ENCODE measurements at places on chromosomes 13 and 19.

- DNase-seq, result peak; percentile 72
Observed at GRCh38 chr13:50125554-50126262, 110.5 kb downstream of the KCNRG start.

- DNase-seq, result no peak
Observed at GRCh38 chr19:5200844-5201243, 139.8 kb downstream of the PTPRS start.

DNA sequence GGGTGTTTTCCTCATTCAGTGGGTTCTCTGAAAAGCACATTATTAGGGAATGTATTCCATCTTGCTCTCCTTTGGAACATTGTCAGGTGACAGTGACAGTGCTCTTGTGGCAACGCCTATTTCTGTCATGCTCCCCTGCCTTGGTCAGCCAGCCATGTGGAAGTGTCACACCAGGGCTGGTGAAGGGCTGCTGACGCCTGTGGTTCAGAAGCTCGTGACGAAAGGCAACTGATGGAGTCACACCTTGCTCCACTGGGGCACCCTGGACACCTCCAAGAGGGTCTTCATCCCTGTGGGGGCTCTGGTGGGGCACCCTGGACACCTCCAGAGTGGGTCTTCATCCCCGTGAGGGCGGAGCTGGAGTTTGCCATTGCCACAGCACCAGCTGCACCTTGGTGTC is 68.9 kb upstream of the GPR183 start:
- no peak for DNase-seq

DNA sequence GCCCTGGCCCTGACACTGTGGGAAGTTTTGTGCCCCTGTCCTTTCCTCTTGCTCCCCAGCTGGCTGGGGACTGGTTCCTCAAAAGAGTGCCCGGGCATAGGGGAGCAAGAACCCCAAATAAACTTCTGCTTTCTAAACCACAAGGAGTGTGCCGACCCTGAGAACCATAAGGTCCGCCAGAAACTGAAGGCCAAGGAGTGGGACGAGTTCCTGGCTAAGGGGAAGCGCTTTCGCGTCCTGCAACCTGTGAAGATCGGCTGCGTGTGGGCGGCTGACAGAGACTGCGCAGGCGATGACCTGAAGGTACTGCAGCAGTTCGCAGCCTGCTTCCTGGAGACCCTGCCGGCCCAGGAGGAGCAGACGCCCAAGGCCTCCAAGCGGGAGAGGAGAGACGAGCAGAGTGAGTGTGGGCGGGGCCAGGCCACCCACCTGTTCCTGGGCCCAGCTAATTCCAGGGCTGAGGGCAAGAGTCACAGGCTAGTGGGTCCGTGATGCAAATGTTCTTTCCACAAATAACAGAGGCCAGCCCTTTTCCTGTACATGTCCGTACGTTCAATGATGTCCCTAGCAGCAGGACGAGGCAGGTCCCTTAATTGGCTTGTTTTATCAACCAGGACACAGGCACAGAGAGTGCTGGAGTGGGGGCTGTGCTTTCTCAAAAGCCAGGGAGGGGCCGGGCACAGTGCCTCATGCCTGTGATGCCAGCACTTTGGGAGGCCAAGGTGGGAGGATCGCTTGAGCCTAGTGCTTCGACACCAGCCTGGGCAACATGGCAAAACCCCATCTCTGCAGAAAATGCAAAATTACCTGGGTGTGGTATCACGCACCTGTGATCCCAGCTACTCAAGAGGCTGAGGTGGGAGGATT is 25.6 kb downstream of the UBXN6 start:
- DNase-seq, result no peak

DNA sequence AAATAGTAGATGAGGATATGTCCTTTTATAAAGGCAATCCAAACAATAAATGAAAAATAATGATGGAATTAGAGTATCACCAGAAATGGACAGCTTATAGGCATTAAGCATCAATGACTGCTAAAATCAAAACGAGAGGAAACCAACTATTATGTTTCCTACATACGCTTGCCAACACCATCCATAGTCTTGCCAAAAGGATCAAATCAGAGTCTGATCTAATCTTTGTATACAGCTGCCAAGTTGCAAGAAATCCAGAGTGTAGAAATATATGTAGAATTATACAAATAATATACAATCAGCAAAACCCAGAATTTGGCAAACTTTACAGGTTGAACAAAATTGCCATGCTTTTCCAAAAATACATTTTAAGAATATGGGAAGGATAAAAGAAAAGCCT is 1661.6 kb downstream of the SLITRK1 start:
- no peak for DNase-seq
